CD4-positive, alpha-beta T cell treated with Interleukin-12 subunit alpha and Interleukin-12 subunit beta, for 1 hour (primary cell): ENCODE measurements at places on chromosomes 1 and 21.

DNA sequence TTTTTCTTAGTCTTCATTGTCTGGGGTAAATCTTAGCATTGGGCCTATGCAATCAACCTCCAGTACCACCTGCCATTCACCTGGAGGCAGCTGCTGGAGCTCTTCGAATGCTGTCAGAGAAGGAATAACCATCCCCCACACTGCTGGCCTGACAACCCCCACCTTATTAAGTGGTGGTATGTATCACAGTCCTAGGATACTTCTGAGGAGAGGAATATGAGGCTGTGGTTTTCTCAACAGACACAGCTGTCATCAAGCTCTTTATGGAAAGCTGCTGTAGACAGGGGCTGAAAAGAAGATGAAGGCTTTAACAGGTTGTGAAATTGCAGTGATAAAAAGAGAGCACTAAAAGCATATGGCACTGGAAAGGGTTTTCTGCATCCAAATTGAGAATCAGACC is 61.7 kb downstream of the TSEN15 start:
- DNase-seq = no peak

DNA sequence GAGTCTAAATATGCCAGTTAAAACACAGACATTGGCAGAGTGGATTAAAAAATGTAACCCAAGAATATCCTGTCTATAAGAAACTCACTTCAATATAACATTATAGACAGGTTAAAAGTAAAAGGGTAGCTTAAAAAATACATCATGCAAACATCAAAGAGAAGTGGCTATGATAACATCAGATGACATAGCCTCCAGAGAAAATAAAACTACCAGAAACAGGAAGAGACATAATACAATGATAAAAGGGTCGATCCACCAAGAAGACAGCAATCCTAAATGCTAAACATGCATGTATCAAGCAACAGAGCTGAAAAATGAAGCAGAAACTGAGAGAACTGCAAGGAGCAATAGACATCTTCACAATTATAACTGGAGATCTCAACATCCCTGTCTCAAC is 190.2 kb upstream of the NR5A2 start:
- DNase-seq = no peak

DNA sequence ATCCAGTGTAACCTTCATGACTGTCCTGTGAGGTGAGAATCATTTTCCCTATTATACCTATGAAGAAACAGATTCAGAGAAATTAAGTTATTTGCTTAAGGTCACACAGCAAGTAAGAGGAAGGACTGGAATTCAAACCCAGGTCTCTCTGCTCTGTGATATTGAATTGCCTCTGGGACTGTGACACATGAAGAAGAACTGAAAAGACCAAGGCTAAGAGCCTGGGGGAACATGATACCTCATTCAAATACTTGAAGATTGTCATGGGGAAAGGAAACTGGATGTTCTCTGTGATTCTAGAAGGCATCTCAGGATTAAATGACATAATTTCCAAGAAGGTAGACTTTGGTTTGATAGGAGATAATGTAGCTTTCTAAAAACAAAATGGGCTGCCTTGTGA is 3.6 kb downstream of the WDTC1 start:
- DNase-seq = no peak

- DNase-seq = no peak
Observed at GRCh38 chr1:60367532-60367931, 294.0 kb upstream of the C1orf87 start.

GRCh38 chr1:9321480-9321849 is 28.8 kb downstream of the SPSB1 start:
- DNase-seq = no peak
